Bone marrow (tissue), 2 donors: ENCODE measurements at places on chromosomes 13 and 19.

- DNase-seq: no peak
Observed at GRCh38 chr19:15810335-15810734, 5.1 kb downstream of the OR10H1 start.

GRCh38 chr19:49976496-49976895 is 15.5 kb upstream of the SIGLEC11 start:
- DNase-seq: no peak

- DNase-seq: no peak
Observed at GRCh38 chr19:49231804-49232203, 74.2 kb downstream of the TRPM4 start.

DNA sequence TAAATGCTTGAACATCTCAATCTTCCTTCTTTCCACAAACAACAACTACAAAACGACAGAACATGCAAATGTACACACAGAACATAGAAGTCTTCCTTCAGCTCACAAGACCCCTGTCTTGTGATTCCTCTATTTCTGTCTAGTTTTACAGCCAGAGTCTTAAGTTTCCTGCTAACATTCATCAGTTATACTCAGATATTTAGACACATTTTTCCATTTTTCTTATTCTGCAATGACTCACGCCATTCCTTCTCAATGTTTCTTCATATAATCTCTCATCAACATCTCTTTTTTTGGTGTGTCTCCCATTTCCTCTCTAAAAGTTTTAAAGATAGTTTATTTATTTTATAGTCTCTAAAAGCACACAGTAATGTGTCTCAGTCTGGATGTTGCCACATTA is 1872.9 kb upstream of the PCDH20 start:
- no peak for DNase-seq

DNA sequence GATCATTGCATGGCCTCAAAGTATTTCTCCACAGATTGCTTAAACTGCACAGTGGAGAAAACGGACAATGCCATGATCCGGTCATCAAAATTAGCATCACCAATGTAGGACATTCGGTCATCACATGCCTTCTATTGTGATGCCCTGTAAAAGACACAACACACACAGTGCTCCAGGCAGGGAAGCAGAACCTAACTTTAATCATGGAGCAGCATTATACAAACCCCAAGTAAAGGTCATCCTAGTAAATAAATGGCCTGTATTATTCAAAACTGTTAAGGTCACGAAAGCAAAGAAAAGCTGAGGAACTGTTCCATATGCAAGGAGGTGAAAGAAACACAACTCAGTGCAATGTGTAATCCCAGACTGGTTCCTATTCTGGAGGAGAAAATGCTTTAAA is 42.2 kb downstream of the TGDS start:
- no peak for DNase-seq

DNA sequence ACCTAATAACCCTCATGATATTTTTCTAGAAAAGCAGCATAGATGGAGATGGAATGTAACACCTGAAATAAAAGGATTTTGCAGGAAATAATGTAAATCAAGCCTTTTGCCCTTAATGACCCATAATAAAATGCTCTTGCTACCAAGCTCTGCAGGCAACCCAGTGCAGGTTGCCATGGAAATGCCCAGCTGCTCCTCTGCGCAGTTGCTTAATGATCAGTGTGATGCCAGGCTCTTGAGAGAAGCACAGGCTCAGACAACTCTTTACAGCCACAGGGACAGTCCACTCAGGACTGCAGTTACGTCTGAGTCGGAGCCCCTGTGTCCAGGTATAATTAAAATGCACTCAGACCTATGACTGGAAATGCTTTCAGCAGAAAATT is 165.5 kb downstream of the LACC1 start:
- DNase-seq: no peak

DNA sequence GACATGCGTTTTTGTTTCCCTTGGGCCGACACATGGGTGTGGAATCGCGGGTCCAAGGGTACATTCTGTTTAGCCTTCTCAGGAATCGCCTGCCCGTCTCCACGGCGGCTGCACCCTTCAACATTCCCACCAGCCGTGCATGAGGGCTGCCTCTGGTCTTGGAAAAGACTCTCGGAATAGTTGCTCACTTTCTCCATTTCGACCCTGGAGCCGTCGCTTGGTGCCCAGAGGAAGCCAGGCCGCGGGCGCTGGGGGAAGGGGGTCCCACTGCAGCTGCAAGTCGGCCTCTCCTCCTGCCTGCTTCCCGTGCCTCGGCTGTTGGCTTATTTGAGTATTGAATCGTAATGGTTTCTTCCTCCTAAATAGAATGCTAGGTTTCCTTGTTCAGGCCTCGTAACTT is 51.5 kb downstream of the KDM4B start:
- DNase-seq: no peak

GRCh38 chr19:33290082-33290815 is 12.1 kb downstream of the CEBPA start:
- no peak for DNase-seq

- no peak for DNase-seq
Observed at GRCh38 chr19:38120471-38121025, 103.5 kb downstream of the DPF1 start.

DNA sequence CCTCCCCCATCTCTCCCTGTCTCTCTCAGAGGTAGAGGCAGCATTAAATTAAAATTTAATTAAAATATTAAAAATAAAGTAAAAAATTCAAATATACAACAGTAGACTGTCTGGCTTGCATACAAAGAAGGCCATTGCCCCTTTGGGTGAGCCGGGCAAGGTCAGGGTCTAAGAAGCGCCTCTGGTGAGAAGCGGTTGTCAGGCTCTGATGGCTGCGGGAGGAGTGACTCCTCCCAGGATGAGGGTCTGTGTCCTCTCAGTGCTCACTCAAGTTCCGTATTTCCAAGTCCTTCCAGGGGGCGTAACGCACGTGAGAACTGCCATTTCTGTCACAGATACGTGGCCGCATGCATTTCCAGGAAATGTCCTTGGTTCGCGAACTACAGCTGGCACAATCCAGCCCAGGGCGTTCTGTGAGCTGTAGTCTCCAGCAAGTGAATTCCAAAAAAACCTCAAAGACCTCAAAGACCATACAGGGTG is 737 bp upstream of the ZNF181 start:
- peak; percentile 50 for DNase-seq

GRCh38 chr19:10000171-10000826 is 10.0 kb downstream of the COL5A3 start:
- DNase-seq: peak; percentile 29
